ENCODE measurements at places on chromosomes 3 and 15.

GRCh38 chr3:138351916-138352550 is 3.7 kb downstream of the MRAS start:
- DNase-seq, result no peak

DNA sequence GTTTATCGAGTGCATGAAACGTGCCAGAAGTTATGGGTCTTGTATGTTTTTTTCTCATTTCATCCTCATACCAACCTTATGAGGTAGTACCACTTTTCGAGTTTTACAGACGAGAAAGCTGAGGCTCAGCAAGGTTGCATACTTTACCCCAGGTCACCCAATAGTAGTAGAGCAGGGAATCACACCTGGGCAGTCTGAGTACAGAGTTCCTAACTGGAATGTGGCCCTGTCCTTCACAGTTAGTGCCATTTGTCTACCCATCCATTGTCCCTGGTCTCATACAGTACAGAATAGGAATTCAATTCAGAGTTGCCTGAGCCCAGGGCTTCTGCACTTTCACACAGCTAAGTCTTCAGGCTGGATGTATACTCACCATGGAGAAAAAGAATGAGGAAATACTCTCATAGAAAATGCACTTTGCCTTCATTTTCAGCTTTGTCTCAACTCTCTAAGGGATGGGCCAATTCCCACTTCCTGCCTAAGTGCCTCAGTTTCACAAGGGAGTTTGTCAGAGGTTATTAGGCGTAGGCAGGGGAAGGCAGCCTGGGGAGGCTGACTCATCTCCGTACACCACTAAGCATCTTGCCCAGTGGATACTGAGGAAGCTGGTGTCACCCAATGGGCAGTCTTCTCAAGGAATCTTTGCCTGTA is 93.2 kb downstream of the TMEM212 start:
- DNase-seq, result no peak

GRCh38 chr3:171970301-171970788 is 69.0 kb upstream of the FNDC3B start:
- DNase-seq, result no peak

GRCh38 chr15:69615736-69616135 is 163.1 kb downstream of the RPLP1 start:
- DNase-seq, result no peak
